ENCODE measurements at places on chromosomes 1 and 21.

DNA sequence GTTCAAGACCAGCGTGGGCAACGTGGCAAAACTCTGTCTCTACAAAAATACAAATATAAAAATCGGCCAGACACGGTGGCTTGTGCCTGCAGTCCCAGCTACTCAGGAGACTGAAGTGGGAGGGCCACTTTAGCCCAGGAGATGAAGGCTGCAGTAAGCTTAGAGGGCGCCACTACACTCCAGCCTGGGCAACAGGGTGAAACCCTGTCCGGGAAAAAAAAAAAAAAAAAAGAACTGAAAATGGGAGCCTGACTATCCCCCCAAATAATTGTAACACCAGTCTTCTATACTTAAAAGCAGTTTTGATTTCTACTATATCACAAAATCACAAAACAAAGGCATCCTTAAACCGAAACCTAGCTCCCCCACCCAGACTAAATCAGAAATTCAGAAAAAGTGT lies 60.3 kb downstream of the CDC42BPA start:
- no peak for DNase-seq

GRCh38 chr1:182809414-182809957 lies 19.9 kb downstream of the NPL start:
- no peak for DNase-seq

DNA sequence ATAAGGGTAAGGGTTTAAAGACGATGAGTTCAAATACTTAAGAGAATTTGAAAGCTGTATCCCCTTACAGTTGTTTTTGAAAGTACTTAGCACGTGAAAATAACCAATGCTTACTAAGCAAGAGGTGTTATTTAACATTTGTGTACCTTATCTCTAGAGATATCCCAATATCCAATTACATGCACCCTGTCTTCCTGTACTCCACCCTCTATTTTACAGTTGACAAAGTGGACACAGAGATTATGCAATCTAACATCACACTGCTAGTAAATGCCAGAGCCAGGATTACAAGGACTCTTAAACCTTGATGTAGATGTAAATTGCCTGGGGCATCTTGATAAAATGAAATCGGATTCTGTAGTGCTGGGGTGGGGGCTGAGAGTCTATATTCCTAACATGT lies 72.0 kb downstream of the GDAP2 start:
- DNase-seq, result no peak

GRCh38 chr1:114691061-114691460 lies 4.3 kb downstream of the AMPD1 start:
- no peak for DNase-seq

DNA sequence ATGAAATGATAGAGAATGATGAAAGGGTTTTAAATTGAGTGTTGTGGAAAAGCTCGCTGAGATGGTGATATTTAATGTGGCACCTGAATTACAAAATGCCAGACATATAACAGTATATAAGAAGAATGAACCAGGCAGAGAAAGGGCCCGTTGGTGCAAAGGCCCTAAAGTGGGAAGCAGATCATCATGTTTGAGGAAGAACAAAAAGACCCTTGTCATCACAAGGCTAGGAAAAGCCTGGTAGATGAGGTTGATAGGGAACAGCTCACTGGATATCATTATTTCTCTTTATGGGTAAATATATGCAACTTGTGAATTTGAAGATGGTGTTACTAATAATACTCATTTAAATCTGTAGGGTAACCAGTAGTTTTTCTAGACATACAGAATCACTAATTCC lies 11.0 kb downstream of the RAP1A start:
- DNase-seq, result no peak

- DNase-seq, result no peak
Observed at GRCh38 chr1:44565259-44565750, 109.0 kb downstream of the TMEM53 start.

DNA sequence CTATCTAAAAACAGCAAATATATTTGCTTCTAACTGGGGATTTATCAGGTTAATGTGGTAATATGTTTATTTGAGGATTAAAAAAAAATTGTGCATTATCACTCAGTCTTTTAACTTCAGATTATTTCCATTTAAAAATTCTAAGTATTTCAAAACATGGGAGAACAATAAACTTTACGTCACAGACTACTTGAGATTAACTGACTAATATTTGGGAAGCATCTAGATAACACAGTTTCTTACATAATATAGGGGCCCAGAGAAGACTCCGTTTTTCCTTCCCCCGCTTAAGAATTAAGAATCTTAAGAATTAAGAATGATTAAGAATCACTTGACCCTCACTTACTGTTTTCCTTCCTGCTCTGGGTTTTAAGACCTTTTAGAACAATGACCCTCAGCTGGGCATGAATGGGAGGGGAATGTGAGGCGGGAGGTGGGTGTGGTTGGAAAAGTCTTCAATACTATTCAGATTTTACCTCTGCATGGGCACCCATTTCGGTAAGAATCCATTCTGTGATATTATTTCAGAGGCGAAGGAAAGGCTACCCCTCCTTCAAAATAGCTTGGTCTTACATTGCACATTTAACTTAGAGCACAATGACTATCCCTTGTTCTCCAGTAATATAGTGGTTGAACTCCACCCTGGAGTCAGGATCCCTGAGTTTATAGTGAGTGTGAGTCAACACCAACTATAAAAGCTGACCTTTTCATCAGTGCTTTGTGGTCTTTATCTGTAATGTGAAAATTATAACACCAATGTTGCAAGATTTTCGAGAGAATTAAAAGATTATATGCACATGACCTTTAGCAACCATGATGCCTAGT lies 821.3 kb downstream of the USP25 start:
- no peak for DNase-seq

GRCh38 chr1:45589861-45590260 lies 6.0 kb downstream of the NASP start:
- no peak for DNase-seq

DNA sequence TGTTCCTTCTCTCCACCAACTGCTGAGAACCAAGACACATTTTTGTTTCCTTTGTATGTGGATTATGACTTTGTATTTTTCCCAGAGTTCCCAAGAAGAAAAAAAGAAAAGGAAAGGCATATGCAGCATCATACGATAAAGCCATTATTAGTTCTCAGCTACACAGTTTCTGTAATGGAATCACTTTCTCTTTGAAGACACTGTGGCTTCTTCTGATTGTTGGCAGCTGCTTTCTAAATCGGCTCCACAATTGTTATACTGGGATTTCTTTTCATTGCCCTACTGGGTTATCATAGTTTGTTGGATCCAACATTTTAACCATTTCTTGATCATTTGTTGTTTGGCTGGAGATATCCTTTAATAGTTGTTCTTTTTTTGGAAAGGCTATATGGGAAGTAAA lies 89.5 kb upstream of the HIVEP3 start:
- no peak for DNase-seq

All from 8988T (cell line).